CD4-positive, alpha-beta T cell treated with Interferon alpha-2 for 1 hour (primary cell): ENCODE measurements at places on chromosomes 3 and 15.

- DNase-seq: no peak
Measured at GRCh38 chr15:39587096-39587721, 6.3 kb downstream of the THBS1 start.

DNA sequence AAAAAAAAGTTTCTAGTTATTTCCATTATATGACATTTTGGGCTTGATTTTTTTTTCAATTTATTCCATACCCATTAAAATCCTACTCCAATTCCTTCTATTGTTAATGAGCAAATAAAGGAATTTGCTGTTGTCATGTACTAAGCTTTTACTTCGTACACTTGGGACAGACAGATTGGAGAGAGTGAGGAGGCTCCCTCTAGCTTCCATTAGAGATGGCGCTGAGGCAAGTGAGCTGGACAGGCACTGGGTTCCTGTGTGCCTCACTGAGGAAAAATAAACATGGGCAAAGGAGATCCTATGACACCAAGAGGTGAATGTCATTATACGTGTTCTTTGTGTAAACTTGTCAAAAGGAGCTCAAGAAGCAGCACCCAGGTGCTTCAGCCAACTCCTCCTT, 441.1 kb upstream of the MDFIC2 start:
- no peak for DNase-seq

GRCh38 chr15:90004671-90005070, 3.5 kb downstream of the ZNF710 start:
- no peak for DNase-seq

GRCh38 chr3:48067271-48067670, 51.1 kb upstream of the MAP4 start:
- no peak for DNase-seq

DNA sequence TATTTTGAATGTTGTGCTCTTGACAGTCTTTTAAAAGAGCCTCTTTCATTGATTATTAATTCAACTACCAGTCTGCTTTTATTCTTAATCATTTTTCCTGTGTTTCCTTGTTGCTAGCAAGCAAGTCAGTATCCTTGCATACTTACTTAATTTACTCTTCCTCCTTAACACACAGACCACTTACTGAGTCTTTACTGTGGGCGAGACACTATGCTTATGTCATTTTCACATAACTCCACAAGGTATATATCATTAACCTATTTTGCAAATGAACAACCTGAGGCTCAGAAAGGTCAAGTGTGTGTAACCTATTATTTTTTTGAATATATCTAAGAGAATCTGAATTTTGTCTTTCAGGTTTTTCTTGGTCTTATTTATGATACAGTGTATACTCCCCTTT, 130.9 kb downstream of the WDR76 start:
- no peak for DNase-seq

GRCh38 chr15:39682366-39682765, 100.3 kb downstream of the FSIP1 start:
- DNase-seq: no peak

GRCh38 chr3:1117843-1118473, 25.1 kb downstream of the CNTN6 start:
- no peak for DNase-seq

GRCh38 chr3:106114220-106114619, 245.4 kb upstream of the CBLB start:
- no peak for DNase-seq

GRCh38 chr3:169460035-169460434, 203.5 kb downstream of the MECOM start:
- no peak for DNase-seq

DNA sequence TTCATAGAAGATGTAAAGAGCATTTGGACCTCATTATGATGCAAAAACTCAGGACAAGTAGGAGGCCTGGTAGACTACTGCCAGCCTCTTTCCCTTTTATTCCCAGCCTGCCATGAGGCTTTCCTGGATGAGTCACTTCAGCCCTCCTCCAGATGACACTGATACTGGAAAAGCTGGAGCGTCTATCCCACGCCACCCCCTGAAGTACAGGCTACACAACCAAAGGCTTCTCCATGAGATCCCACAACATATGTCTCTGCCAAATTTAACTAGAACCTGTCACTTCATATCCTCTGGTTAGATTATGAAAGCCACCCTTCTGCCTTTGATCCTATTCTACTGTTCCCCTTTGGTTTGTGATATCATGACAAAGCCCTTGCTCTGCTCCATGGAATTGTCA, 56.1 kb upstream of the CPNE4 start:
- no peak for DNase-seq

GRCh38 chr3:178967177-178967532, 104.5 kb downstream of the ZMAT3 start:
- no peak for DNase-seq

DNA sequence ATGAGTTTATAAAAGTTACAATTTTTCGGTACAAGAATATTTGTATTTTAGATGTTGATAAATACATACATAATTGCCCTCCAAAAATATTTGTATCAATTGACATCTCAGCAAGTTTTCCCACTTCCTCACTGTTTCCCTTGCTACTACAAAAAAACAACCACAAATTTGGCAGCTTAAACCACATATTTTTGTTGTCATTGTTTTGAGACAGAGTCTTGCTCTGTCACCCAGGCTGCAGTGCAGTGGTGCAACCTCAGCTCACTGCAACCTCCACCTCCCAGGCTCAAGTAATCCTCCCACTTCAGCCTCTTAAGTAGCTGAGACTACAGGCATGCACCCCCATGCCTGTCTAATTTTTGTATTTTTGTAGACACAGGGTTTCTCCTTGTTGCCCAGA, 162.8 kb upstream of the RARB start:
- no peak for DNase-seq
